ENCODE measurements at places on chromosomes 4 and X.

GRCh38 chrX:9278475-9279233 lies 186.2 kb upstream of the TBL1X start:
- no peak for DNase-seq

DNA sequence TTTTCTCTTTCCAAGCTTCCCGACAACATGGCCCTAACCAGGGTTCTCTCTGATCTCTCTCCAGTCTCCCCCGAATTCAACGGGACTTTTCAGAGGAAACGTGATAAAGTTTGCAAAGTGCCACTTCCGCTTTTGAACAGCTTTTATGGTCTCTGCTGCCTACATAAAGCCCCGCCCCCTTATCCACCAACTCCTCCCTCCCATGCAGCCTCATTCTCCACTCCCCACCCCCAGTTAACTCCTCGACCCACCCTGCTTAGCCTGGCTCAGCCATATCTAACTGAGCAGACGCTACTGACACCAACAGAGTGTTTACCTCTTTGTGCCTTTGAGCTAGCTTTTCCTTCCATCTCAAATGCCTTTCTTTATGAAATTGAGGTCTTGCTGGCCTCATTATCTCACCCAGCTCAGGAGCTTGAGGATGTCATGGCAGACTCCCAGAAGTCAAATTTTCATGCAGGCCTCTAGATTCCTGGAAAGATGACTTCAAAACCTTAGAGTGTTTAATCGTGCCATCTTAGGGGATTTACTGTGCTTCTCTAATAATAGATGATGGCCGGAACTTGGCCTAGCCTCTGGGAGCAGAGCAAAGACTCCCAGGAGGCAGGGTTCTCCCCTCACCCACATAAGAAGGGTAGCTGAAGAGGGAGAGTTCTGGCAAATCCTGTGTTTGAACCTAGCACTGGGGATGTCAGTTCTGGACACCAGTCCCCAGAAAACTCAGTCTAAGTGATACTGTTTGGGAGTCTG lies 606.0 kb downstream of the BCOR start:
- no peak for DNase-seq

- no peak for DNase-seq
Observed at GRCh38 chrX:106903291-106903824, at the start of gene RIPPLY1. TSS of gene RIPPLY1 (minus strand) at chrX:106903341. CDS start at chrX:106903287, 54 bp downstream.

GRCh38 chrX:118989886-118990285 lies 15.5 kb downstream of the LONRF3 start:
- no peak for DNase-seq

DNA sequence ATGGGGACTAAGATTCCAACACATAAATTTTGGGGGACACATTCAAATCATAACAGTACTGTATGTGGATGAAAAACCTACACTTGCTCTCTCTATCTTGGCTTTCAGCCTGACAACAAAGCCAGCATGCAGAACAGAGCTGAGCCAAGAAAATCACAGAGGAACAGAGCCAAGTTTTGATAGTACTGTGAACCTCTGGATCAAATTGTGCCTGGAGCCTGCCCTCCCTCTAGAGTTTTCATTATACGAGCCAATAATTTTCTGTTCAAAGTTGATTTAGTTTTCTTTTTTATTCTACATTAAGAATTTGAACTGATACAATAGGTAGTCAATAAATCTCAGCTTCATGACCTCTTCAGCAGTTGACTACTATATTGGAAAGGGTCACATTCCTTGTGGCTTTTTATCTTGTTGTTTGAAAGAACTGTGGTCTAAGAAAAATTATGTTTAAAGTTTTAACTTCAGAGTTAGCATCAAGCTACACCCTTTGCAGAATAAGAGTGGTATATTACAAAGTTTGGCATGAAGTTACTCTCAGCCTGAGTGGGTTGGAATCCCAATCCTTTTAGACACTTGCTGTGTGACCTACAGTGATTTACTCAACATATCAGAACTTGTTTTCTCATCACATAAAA lies 31.1 kb downstream of the GRID2 start:
- DNase-seq, result no peak

DNA sequence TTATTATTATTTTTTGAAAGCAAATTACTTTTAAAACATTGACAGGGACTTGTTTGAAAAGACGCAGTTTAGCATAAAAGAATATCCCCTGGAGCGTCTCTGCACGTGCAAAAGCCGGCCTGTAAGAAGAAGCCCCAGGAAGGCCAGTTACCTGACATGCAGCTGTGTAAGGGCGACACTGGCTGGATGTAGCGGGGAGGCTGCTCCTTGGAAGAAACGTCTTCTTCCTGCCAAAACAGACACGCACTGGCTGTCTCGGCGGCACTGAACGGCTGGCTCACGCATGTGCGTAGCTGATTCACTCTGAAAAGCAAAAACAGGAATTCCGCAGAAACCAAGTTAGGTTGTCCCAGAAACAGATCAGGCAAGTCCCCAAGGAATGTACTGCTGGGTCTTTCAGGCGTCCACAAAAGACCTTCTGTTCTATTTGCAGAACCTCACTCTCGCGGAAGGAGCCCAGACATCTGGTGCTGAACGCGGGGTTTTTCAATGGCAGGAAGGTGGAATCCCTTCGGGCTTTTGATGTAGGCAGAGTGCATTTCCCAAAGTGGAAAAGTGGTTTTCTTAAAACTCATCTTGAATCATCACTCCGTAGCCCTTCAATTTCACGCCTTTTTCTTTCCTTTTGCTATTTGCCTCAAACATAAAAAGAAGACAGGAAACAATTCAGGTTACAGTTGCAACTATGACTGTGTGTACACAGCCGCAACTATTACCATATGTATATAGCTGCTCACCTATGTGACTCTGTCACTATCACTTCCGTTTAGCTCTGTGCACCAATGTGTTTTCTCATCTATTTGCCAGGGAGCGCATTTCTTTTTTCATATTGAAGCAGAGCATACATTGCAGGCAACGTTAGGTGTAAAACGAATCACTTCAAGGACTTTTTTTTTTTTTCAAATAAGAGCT lies 38.1 kb upstream of the ARSH start:
- no peak for DNase-seq

- DNase-seq, result no peak
Observed at GRCh38 chr4:5110901-5111300, 59.6 kb downstream of the STK32B start.

DNA sequence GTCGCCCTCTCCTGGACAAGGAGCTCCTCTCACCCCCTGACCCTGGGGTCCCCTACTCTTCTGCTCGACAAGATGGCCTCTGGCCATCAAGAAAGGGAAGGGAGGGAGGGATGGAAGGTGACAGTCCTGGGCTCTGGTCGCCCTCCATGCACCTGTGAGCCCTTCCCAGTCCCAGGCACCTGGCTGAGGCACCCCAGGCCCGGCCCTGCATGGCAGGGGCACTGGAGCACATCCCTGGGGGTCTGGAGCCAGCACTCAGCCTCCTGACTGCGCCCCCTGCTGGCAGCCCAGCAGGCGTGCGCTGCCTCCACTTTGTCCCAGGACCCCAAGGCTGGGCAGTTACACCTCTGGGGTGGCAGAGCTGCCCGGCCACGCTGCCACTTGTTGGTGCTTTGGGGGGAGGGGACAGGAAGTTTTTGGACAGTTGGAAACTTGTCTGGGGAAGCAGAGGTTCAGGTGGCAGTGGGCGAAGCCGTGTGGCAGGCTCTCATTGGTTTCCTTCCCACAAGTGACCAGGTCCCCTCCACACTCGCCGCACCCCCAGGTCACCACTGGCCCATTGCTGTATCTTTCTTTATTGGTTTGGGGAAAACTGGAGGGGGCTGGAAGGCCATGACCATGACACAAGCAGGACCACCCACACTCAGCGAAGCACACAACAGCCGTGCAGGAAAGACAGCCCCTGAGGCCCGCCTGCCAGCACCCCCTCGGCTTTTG lies 4.3 kb downstream of the PNCK start:
- DNase-seq, result no peak

DNA sequence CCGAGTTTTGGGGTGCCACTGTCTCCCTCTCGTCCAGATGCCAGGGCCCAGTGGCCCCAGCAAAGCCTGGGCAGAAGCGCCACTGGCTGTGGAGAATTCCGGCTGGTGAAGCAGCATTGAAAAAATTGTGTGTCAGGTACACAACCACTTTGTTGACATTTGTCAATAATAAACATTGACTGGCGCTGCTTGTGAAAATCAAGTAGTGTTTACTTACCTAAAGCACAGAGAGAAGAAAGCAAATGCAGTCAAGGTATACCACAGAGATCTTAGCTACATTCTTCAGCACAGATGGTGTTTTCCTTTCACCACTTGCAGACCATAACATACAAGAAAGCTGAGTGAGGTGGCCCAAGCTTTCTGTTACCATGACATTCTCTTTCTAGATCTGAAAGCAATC lies 14.5 kb upstream of the SLC7A11 start:
- no peak for DNase-seq

DNA sequence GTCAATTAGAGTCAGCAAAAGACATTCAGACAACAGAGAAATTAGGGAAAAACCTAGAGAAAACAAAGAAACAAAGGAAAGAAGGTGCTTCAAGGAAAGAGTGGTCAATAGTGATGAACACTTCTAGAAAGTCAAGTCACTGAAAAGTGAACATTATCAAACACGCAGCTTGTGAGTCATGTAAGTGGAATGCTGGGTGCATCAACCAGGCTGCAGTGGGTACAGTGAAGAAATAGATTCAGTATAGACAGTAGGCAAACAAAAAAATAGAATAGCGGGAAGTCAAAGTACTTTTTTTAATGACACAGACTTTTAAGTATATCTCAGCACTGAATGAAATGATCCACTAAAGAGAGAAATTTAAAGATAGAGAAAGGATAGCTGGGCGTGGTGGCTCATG lies 245.8 kb downstream of the ARHGAP24 start:
- DNase-seq, result no peak

DNA sequence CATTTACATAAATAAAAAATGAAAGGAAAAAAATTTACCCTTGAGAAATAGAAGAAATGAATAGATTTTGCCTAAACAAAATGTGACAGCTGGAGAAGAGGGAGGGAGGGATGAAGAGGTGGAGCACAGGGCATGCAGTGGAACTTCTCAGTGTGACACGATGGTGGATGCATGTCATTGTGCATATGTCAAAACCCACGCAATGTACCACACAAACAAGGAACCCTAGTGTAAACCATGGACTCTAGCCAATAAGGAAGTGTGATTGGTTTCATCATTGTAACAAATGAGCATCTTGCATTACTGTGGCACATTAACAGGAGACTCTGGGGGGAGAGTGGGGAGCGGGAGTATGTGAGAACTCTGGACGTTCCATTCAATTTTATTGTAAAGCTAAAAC lies 58.6 kb downstream of the GATB start:
- DNase-seq, result no peak

GRCh38 chr4:53432528-53433424 lies 55.3 kb downstream of the FIP1L1 start:
- DNase-seq, result no peak

GRCh38 chrX:72128881-72129280 lies 2.8 kb downstream of the RTL5 start:
- no peak for DNase-seq

GRCh38 chrX:139739138-139739537 lies 31.2 kb upstream of the MCF2 start:
- no peak for DNase-seq

GRCh38 chr4:169225058-169225751 lies 45.6 kb downstream of the SH3RF1 start:
- no peak for DNase-seq

GRCh38 chr4:185849664-185850550 lies 37.9 kb upstream of the SORBS2 start:
- no peak for DNase-seq

DNA sequence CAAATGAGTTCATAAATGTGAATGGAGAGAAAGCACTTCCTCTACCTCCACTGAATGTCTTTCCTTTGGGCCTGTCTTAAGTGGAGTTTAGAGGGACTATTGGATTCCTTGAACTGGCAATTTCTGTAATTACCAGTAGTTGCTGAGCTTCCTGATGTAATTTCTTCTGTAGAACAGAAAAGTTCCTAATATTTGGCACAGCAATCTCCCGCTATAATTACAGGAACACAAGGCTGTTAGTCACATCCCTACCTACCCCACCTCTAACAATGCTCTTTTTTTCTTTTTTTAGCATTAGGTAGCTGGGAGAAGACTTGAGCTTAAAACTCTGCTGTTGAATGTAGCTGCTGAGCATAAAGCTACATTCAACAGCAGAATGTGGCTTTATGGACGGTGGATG lies 24.8 kb upstream of the RBPJ start:
- no peak for DNase-seq

- DNase-seq, result no peak
Observed at GRCh38 chrX:68372665-68373064, 60.6 kb downstream of the OPHN1 start.

All from NCI-H2081 treated with DMSO at 0.1 percent for 48 hours (cell line).